NCI-H187 treated with DMSO at 0.1 percent for 48 hours (cell line): ENCODE measurements at places on chromosomes 6 and 20.

DNA sequence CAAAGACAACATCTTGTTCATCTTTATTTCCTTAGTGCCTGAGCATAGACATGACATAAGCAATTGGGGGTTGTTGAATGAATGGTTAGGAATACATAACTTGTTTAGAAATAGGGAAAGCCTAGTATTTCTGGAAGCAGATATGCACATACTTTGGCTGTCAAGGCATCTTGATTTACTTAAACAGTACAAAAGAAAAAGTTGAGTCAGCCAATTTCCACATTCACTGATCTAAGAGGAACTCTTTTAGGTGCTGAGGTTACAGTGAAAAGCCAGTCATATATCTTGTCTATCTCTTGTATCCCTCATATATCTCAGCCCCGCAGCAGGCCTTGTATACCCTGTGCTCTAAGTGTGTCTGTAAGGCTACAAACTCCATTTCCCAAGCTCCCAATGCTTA lies 11.6 kb downstream of the ZKSCAN4 start:
- DNase-seq: no peak

DNA sequence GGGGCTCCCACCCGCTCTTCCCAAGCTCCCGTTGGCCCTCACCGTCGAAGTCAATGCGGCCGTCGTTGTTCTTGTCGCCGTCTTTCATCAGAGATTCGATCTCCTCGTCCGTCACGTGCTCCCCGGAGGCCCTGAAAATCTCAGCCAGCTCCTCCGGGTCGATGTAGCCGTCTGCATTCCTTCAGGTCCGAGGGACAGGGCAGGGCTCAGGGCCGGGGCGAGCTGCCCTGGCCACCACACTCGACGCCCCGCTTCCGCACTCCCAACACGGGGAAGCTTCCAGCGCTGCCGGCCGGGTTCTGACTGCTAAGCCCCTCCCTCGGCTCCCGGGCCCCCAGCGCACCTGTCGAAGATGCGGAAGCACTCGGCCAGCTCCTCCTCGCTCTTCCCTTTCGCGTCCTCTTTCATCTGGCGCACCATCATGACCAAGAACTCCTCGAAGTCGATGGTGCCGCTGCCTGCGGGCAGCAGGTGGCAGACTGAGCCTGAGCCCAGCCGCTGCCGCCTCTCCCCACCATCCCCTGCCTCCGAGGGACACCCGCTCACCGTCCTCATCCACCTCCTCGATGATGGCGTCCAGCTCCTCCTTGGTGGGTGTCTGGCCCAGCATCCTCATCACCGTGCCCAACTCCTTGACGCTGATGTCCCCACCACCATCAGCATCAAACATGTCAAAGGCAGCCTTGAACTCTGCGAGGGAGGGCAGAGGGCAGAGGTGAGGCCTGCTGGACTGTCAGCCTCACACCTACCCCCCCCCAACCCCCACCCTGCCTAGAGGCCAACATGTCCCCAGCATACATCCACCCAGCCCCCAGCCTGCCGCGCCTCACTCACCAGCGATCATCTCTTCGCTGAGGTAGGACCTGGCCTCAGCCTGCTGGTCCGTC lies 2.9 kb downstream of the TNNC2 start:
- no peak for DNase-seq

GRCh38 chr20:61758564-61759200 lies 307.0 kb downstream of the TAF4 start:
- no peak for DNase-seq

DNA sequence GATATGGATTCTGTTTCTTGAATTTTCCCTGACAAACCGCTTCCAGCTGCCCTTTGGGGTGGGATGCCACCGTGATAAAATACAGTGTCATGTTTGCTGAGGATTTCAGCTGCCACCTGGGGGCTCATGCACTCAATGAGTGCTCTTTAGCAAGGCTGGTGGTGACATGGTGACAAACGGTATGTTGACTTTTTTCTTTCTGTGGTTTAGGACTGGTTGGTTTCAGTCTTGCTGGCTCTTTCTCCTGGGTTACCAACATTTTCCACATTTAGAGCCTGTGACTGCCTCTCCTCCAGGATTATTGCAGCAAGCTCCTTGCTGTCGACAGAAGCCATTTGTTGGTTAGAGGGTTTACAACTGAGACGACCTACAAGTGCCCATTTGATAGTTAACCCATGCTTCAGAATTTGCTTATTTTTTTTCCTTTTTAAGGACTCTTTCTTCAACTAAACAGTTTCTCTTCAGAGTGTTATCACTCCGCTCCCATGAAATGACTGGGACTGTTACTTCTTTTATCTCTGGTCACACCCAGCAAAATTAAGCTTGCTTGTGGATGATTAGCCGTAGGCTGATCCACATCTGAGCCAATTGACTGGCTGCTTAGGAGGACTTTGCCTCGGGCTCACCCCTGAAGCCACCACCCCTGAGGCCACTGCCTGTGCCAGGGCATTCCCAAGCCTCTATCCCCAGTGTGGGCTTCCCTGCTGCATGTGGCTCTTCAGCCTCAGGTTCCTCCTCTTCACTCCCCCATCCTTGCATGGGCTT lies 48.4 kb upstream of the CDYL start:
- peak; percentile 69 for DNase-seq

DNA sequence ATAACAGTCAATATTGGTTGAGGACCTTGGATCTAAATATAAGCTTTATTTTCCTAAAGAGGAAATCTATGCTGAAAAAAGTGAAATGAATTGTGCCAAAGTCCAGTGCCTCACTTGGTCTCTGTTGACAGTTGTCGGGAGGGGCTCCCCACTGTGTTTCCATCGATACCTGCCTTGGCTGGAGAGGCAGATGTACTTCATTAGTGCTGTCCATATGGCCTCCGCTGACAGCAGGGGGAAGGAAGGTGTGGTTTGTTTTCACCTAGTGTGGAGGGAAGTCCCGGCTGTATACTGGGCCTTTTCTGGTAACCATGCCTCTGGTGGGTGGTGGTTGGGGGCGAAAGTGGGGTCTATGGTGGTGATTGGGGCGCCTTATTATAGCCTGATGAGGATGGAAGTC lies 42.7 kb downstream of the CD2AP start:
- DNase-seq: no peak

- no peak for DNase-seq
These were observed 5.8 kb downstream of the APOBEC2 start for GRCh38 chr6:41058783-41059181.

GRCh38 chr20:48075591-48076174 lies 290.4 kb upstream of the SULF2 start:
- no peak for DNase-seq

DNA sequence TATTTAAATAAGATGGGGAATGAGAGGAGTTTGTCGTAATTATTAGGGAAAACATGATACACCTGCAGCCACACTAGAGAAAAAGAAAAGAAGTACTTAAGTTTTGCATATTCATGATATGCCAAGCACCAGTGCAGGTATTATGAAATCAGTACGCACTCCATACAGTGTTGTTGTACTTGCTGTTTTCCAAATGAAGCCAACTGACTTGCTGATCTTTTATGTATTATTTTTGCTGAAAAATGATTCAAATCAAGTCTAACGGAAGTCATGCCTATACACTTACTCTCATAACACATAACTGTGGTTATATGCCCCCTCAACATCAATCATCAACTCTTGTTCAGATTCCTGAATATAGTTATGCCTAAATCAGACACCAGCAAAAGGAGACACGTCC lies 584.9 kb upstream of the EYS start:
- no peak for DNase-seq

GRCh38 chr20:38296433-38296832 lies 7.5 kb upstream of the BPI start:
- DNase-seq: no peak

DNA sequence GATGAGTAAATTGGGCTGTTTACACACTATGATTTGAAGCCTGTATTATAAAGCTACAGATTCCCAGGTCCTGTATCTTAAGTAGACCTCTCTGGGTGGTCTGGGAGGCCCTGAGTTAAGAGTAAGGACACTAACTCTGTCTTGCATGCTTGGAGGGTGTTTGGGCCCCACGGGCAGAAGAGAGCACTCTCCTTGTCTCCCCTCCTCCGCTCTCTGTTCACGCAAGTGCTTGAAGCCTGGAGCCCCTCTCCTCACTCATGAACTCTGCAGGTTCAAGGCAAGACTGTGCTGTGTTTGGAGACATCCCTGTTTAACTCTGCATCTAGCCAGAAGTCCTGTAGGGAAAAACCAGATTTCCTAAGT lies 154.0 kb downstream of the ZDHHC14 start:
- DNase-seq: no peak

GRCh38 chr20:33028875-33029274 lies 2.6 kb upstream of the BPIFB6 start:
- no peak for DNase-seq

DNA sequence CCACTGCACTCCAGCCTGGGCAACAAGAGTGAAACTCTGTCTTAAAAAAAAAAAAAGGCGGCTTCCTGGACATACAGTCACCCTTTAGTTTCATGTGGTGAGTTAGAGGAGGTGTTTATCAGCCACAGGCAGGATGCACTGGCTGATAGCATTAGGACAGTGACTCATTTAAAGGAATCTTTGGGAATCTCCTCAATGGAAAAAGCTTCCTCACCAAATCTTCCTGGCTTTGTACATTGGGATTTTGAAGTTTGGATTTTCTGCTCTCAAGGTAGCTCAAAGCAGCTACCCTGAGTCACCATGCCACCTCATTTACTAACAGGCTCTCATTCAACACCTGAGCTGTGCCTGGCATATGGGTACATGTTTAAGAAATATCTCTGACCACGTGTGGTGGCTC lies 20.2 kb downstream of the PRPH2 start:
- DNase-seq: no peak

DNA sequence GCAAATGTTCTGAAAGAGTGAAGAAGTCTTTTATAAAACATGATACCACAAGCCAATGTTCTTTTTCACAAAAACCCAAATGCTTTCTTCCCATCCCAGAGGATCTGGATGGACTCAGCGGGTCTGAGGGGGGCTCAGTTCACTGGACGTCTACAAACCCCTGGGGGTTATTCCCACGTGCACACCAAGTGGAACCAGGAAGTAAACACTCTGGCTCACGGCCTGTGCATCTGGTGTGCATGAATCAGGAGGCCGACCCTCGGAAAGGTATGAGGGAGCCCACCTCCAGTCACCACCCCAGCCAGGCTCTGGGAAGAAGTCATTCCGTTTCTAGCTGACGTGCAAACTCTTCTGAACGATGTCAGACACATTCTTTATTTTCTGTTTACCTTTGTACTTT lies 252.2 kb downstream of the DLL1 start:
- DNase-seq: no peak

DNA sequence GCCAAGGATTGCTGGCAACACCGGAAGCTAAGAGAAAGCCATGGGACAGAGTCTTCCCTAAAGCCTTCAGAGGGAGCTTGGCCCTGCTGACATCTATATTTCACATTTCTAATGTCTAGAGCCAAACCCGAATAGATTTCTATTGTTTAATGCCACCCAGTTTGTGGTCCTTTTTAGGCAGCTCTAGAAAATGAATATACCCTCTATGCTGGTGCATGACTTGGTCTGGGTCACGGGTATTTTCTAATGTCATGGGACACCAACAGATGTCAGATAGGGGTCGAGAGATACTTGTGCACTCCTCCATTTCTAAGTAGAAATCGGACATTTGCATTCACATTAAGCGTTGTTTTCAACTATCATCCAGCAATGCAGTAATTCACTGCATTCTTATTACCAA lies 37.0 kb upstream of the SOX4 start:
- no peak for DNase-seq

- no peak for DNase-seq
These were observed 20.8 kb downstream of the PLCB1 start for GRCh38 chr20:8152847-8153246.
